ENCODE measurements at places on chromosomes 7 and 10. TPM values are rescaled to one million over a fixed set of nuclear protein-coding genes. Genes with fewer than 3 reads are reported as not detected.

Gene CRYGN
- not detected for total RNA-seq

Gene AGR3
- not detected for total RNA-seq

Gene ODAD2
- not detected for total RNA-seq

Gene ARPC1A
- total RNA-seq: 130 TPM

Gene STOX1
- 16.0 TPM for total RNA-seq

Gene MAT1A
- total RNA-seq: not detected

Data from omental fat pad (tissue), 4 donors.